ENCODE measurements at places on chromosomes 12 and 14.

- no peak for DNase-seq
Measured at GRCh38 chr12:30100741-30101140, 317.0 kb upstream of the TMTC1 start.

DNA sequence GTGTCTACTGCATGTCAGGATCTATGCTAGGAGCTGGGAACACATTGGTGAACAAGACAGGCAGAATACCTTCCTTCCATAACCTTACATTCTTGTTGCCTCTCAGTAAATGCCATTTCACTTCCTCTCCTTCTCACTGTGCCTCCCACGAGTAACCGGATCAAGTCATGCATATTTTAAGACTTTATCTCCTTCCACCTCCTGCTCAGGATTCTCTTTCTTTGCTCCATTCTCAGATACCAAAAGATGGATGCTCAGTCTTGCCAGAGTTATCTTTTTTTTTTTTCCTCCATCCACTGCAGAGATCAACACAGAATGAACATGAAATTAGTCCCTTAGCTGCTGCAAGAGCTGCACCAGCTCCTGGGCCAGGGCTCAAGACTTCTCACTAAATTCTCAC is 20.0 kb upstream of the APPL2 start:
- DNase-seq = no peak

- DNase-seq = no peak
Measured at GRCh38 chr12:124551268-124552144, 15.9 kb downstream of the NCOR2 start.

DNA sequence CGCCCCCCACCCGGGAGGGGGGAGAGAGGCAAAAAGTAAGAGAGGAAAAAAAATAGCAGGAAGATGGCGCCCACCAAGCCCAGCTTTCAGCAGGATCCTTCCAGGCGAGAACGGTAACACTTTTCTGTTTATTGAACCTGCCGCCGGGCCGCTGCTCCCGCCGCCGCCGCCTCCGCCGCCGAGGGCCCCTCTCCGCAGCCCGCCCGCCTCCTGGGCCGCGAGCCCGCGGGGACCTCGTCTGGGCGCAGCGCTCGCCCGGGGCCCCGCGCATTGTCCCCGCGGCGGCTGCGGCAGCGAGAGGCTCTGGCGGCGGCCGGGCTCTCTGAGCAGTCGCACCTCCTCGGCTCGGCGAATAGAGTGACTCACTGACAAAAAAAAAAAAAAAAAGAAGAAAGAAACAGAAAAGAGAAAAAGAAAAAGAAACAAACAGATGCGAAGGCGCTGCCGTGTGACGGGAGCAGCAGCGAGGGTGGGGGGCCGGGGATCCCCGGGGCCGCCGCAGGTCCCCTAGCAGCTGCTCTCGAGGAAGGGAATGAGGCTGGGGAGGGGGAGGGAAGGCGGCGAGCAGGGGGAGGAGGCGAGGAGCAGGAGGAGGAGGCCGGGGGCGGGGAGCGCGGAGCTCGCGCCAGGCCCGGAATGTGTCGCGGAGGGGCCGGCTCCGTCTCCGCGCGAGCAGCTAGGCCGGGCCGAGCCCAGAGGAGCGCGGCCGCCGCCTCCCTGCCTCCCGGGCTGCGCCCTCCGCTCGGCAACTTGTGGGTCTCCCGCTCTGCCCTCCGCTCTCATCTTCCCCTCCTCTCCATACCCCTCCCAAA is 781 bp downstream of the NPAS3 start:
- DNase-seq = no peak

- DNase-seq = no peak
Measured at GRCh38 chr12:63224396-63224795, 73.4 kb upstream of the AVPR1A start.

Data from T-cell (primary cell).